Stimulated activated CD8-positive, alpha-beta memory T cell treated with anti-CD3 and anti-CD28 coated beads, Interleukin-2, amount 100 ng/mL, for 1 hour (primary cell): ENCODE measurements at places on chromosomes 5 and 9.

DNA sequence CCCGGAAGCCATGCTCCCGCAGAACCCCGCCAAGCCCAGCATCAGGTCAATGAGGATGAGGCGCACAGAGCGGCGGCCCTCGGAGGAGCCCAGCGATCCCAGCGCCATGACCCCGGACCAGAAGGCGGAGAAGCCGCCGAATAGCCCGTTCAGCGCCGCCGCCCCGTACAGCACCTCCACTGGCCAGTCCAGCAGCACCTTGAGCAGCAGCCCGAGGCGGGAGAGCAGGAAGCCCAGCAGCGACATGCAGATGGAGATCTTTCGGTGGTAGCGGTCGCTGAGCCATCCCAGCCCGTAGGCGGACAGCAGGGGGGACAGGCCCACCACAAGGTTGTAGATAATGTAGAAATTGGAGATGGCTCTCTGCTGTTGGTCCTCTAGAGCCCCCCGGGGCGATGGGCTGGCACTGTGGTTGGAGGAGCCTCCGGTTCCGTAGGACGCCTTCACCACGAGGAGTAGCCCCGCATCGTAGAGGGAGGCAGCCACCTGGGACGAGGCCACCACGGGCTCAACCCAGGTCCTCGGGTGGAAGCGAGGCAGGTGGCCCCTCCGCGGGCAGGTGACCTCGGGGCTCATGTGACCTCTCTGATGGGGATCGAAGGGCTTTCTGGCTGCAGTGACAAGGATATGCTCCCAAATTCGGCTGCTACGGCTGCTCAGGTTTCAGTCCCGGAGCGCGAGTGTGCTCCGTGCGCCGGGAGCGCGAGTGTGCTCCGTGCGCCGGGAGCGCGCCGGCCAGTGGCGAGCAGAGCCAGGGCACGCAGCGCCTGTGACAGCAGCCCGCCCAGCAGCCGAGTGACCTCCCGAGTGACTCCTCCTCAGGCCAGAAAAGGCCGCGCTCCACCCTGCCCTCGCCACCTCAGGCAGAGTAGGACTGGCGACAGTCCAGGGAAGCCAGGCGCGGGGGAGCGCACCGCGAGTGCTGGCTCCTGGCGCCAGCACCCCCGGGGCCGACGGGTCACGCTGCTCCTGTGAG, at the start of gene SLC46A2:
Gene SLC46A2 (minus strand): TSS at position 771 of the 976 bp plus-strand sequence. CDS start 195 bp downstream, at position 576.
- DNase-seq = no peak

DNA sequence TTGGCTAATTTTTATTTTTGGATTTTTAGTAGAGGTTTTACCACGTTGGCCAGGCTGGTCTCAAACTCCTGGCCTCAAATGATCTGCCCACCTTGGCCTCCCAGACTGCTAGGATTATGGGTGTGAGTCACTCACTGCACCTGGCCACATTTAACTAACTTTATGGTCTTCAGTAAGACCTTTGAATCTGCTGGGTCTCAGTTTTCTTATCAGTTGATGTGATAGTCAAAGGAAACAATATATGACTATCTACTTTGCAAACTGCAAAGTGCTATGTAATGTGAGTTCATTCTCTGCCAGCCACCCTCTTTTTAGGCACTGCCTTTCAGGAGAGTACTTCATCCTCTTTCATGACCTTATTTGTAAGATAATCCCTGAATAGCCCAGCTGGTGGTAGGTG, 474.7 kb downstream of the PDE4D start:
- no peak for DNase-seq

- DNase-seq = no peak
These were observed 34.4 kb downstream of the MAP1B start for GRCh38 chr5:72141440-72142355.

DNA sequence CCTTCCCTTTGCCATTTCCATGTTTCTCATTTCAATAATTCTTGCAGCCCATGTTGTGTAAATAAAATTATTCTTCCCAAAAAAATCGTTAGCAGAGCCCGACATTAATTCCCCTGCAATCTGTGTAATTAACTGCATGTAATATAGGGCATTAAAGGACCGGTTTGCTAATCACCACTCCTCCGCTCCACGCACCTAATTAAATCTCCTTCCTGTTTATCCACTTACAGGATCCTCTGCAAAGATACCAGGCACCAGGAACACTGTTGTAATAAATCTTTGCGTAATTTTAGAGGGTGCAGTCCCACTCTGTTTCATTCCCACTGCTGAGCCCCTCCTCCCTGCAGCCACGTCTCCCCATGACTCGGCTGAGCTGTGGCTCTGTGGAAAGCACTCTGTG, 105.0 kb upstream of the PPP1R26 start:
- DNase-seq = no peak

DNA sequence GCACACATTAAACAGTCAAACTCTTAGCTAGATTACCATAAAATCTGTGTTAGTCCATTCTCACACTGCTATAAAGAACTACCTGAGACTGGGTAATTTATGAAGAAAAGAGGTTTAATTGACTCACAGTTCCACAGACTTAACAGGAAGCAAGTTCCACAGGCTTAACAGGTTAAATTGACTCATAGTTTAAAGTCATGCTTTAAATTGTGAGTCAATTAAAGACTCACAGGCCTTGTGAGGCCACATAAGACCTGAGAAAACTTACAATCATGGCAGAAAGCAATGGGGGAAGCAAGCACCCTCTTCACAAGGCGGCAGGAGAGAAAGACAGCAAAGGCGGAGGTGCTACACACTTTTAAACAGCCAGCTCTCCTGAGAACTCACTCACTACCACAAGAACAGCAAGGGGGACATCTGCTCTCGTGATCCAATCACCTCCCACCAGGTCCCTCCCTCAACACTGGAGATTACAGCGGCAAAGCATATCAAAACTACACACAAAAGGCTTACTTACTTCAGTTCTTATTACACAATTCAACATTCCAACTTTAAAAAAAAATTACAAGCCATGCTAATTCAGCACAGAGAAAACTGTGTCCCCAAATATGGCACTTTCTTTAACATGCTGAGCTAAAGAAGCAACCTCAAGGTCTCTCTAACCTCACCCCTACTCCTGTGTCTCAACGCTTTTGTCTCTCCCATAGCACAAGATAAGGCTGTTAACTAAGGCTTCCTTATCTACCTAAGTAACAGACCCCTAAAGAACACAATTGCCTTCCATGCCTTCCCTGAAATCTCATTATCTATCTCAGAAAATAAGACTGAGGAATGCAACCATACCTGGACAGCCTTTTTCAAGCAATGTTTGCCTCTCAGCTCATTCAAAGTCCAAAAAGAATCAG, 805.1 kb downstream of the NR2F1-AS1 start:
- DNase-seq = no peak

DNA sequence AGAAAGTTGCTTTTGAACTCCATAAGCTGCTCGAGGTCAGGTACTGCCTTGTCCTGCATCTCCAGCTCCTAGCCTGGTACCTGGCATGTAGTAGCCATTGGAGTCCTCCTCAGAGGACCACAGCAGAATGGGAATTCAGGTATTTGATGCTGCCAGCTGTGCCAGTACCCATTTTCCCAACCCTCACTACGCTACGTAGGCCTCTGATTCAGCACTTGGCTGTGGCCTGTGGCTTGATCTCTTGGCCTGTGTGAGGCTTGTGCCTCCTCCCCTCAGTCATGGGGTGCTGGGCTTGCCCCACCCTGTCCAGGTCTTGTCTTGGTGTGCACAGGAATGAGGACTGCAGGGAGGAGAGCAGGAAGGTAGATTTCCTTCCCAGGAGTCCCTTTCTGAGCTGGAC, 11.8 kb downstream of the OTULIN start:
- DNase-seq = no peak

- no peak for DNase-seq
These were observed 42.0 kb downstream of the BICD2 start for GRCh38 chr9:92722386-92723298.

GRCh38 chr9:2321523-2322148, 300.0 kb upstream of the VLDLR start:
- no peak for DNase-seq

DNA sequence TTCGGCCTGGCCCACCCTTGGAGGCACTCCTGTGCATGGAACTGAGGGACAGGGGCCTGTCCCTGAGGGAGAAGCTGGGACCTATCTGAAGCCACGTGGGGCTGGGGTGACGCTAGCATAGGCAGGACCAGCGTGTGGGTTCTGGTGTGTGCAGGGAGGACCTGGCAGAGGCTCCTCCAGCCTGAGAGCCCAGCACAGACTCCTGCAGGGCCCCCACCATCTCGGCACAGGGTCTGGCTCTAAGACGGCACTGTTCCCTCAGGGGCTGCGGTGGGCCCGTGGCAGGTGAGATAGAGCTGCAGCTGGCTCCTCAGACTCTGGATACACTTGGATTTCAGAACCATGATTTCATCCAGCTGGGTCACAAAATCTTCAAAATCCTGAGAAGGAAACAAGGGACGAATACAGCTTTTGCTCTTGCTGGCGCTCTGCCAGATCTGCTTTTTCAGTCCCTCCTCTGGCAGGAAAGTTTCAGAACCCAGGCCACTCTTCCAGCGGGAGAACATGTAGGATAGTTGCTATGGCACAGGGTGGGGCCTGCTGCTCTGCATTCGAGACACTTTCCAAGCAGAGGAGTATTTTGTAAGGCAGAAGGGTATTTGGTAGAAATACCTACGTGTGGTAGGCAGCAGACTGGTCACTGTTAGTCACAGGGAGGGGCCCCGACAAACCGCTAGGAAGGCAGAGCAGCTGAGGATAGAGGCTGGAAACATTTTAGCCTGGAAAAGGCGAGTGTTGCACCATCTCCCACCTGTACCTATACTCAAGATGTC, 74.7 kb downstream of the KIF24 start:
- no peak for DNase-seq

DNA sequence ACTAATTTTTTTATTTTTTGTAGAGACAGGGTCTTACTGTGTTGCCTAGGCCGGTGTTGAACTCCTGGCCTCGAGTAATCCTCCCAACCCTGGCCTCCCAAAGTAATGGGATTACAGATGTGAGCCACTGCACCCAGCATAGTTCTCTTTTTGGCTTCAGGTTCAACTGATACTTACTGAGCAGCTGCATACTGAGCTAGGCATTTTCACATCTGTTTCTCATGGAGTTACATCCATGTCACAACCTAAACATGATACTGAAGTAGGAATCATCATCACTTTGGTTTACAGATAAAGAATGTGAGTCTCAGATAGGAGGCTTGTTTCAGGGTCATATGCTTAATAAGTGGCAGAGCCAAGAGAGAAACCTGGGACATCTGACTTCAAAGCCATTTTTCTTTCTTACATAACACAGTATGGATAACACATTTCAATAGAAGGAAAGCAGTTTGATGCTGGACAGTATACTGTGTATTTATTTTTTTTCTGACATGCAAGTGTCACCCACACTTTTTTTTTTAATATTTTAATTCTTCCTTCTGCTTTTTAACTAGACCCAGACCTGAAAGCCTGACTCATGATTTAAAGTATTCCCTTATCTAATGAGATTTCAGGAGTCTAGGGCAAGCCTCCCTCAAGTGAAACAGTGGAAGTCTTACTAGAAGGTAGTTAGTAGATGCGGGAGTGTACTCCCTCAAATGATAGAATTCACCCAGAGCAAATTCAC, 90.8 kb downstream of the HACD4 start:
- no peak for DNase-seq

- DNase-seq = no peak
These were observed 52.6 kb downstream of the AP3S1 start for GRCh38 chr5:115894342-115894741.

- no peak for DNase-seq
These were observed 213.4 kb upstream of the ADAMTSL1 start for GRCh38 chr9:18260521-18260920.

DNA sequence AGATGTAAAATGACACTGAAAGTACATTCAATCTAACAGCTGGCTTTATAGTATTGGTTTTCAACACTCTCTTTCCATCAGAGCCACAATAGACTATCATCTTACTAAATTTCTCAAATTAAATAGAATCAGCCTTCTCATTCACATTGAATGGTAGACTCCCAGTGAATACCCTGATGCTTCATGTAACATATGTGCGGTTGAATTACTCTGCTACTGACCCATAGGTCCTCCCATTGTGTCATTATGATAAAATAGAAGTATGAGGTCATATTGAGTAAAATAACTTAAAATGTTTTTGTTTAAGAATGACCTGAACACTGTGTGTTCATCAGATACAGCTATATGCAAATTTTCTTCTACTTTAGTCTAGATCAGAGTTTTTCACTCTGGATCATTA, 75.9 kb upstream of the ADAMTSL1 start:
- DNase-seq = no peak

GRCh38 chr9:33196736-33197135, 29.6 kb upstream of the B4GALT1 start:
- DNase-seq = no peak

- DNase-seq = no peak
These were observed 22.7 kb downstream of the CHD1 start for GRCh38 chr5:98905857-98906688.
